ENCODE measurements at places on chromosomes 3 and 15. TPM values are rescaled to one million over a fixed set of nuclear protein-coding genes. Genes with fewer than 3 reads are reported as not detected.

DNA sequence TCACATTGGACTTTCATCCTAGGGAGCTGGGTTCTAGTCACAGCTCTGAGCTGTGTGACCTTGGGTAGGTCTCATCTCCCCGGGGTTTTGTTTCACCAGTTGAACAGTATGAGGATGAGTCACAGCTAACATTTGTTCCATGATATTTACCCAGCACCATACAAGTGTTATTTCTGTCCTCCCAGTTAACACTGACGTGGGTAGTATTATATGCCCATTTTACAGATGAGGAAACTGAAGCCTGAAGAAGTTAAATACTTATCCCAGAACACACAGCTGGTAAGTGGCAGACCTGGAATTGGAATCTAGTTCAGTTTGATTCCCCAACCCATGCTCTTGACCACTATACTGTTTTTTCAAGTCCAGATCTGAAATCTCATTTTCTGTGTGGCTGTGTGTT, 908 bp upstream of the RARB start:
- H3K4me1 ChIP-seq, result peaks cover 10% of the 10 kb centered on the region
- peaks cover 45% of the 10 kb centered on the region for H3K27me3 ChIP-seq
- DNase-seq, result no peak

- H3K36me3 ChIP-seq, result no peaks in the 10 kb centered on the region
- H3K4me3 ChIP-seq, result no peak overlapping the region
- no peak overlapping the region for H3K27ac ChIP-seq
These were observed 146.1 kb upstream of the UMPS start for GRCh38 chr3:124584245-124584551.

- no peak overlapping the region for H3K4me3 ChIP-seq
- H3K27ac ChIP-seq, result no peak overlapping the region
- no peaks in the 10 kb centered on the region for H3K36me3 ChIP-seq
- no peaks in the 10 kb centered on the region for H3K4me1 ChIP-seq
- DNase-seq, result no peak
These were observed 318.7 kb upstream of the SEMA6D start for GRCh38 chr15:47398594-47398993.

- H3K27me3 ChIP-seq, result no peaks in the 10 kb centered on the region
- H3K4me3 ChIP-seq, result no peak overlapping the region
- H3K4me1 ChIP-seq, result peaks cover 14% of the 10 kb centered on the region
- no peak overlapping the region for H3K27ac ChIP-seq
These were observed 2.1 kb upstream of the PCCB start for GRCh38 chr3:136247855-136248590.

GRCh38 chr15:81643771-81644170, 269.8 kb upstream of the TMC3 start:
- no peak for DNase-seq
- no peaks in the 10 kb centered on the region for H3K36me3 ChIP-seq
- H3K27me3 ChIP-seq, result no peaks in the 10 kb centered on the region
- H3K4me1 ChIP-seq, result no peaks in the 10 kb centered on the region
- no peak overlapping the region for H3K27ac ChIP-seq

DNA sequence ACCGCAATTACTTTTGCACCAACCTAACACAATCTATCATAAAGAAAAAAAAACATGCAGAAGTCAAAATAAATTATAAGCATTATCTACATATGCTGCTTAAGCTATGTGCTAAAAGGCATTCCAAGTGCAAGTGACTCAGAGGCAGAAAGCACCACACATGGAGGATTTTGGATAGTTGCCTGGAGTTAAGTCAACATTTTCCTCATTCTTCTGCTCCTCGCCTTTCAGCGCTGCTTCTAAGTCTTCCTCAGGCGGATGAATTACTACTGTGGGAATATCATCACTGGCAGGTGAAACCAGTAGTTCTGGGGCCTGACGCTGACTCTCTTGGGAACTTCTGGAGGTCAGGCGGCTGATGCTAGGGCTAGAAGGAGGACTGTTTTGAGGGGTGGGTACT, 53.1 kb downstream of the SLC4A7 start:
- H3K4me3 ChIP-seq, result no peak overlapping the region
- DNase-seq, result no peak
- peaks cover 32% of the 10 kb centered on the region for H3K36me3 ChIP-seq
- no peaks in the 10 kb centered on the region for H3K27me3 ChIP-seq
- H3K4me1 ChIP-seq, result no peaks in the 10 kb centered on the region

- no peak overlapping the region for H3K27ac ChIP-seq
- peaks cover 18% of the 10 kb centered on the region for H3K36me3 ChIP-seq
- H3K4me3 ChIP-seq, result no peak overlapping the region
- H3K27me3 ChIP-seq, result no peaks in the 10 kb centered on the region
- H3K4me1 ChIP-seq, result peaks cover 12% of the 10 kb centered on the region
- DNase-seq, result no peak
These were observed 8.5 kb upstream of the FANCD2 start for GRCh38 chr3:10017636-10018292.

- H3K4me3 ChIP-seq, result no peak overlapping the region
- H3K4me1 ChIP-seq, result peaks cover 70% of the 10 kb centered on the region
- DNase-seq, result no peak
- H3K27ac ChIP-seq, result no peak overlapping the region
These were observed 57.5 kb downstream of the CACNA2D2 start for GRCh38 chr3:50445919-50446318.

- peaks cover 2% of the 10 kb centered on the region for H3K27me3 ChIP-seq
- H3K36me3 ChIP-seq, result no peaks in the 10 kb centered on the region
- no peaks in the 10 kb centered on the region for H3K4me1 ChIP-seq
- DNase-seq, result no peak
These were observed 15.6 kb downstream of the FBXW12 start for GRCh38 chr3:48387634-48388033.

DNA sequence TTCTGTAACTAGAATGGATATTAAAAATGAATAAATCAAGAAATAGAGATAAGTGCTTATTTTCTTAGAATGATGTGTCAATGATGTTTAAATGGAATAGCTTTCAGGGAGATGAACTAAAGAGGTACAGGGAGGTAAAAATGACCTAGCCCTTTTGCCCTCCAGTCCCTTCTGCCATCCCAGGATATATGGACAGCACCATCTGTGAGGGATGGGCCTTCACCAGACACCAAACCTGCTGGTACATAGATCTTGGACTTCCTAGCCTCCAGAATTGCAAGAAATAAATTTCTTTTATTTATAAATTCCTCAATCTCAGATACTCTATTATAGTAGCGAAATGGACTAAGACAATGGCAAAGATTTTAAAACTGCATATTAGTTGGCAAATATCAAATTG, 352.0 kb upstream of the THBS1 start:
- H3K4me3 ChIP-seq, result no peak overlapping the region
- H3K27ac ChIP-seq, result no peak overlapping the region
- no peak for DNase-seq
- no peaks in the 10 kb centered on the region for H3K36me3 ChIP-seq
- H3K4me1 ChIP-seq, result no peaks in the 10 kb centered on the region

DNA sequence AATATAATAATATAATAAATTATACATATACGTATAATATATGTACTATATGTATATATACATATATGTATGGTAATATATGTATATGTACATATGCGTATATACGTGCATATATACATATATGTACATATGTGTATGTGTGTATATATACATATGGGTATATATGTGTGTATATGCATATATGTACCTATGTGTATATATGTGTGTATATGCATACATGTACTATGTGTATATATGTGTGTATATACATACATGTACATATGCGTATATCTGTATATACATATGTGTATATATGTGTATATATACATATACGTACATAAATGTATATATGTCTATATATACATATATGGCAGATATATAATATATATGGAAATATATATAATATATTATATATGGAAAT, 74.8 kb upstream of the ST3GAL6 start:
- no peak overlapping the region for H3K4me3 ChIP-seq
- H3K36me3 ChIP-seq, result no peaks in the 10 kb centered on the region
- H3K27ac ChIP-seq, result no peak overlapping the region
- H3K4me1 ChIP-seq, result no peaks in the 10 kb centered on the region
- DNase-seq, result no peak
- H3K27me3 ChIP-seq, result no peaks in the 10 kb centered on the region

GRCh38 chr3:99240700-99241099, 339.2 kb upstream of the DCBLD2 start:
- no peaks in the 10 kb centered on the region for H3K4me1 ChIP-seq
- no peak for DNase-seq
- H3K27ac ChIP-seq, result no peak overlapping the region

- no peak overlapping the region for H3K4me3 ChIP-seq
- H3K27ac ChIP-seq, result no peak overlapping the region
- H3K4me1 ChIP-seq, result no peaks in the 10 kb centered on the region
- DNase-seq, result no peak
- no peaks in the 10 kb centered on the region for H3K27me3 ChIP-seq
These were observed 177.4 kb upstream of the CRBN start for GRCh38 chr3:3356846-3357245.

GRCh38 chr3:187941848-187942194, 196.6 kb upstream of the BCL6 start:
- H3K27ac ChIP-seq, result no peak overlapping the region
- H3K36me3 ChIP-seq, result no peaks in the 10 kb centered on the region
- DNase-seq, result no peak
- no peak overlapping the region for H3K4me3 ChIP-seq

GRCh38 chr15:48657950-48658591, 12.6 kb upstream of the FBN1 start:
- H3K36me3 ChIP-seq, result no peaks in the 10 kb centered on the region
- no peak for DNase-seq
- H3K27me3 ChIP-seq, result no peaks in the 10 kb centered on the region
- no peak overlapping the region for H3K27ac ChIP-seq
- no peaks in the 10 kb centered on the region for H3K4me1 ChIP-seq

DNA sequence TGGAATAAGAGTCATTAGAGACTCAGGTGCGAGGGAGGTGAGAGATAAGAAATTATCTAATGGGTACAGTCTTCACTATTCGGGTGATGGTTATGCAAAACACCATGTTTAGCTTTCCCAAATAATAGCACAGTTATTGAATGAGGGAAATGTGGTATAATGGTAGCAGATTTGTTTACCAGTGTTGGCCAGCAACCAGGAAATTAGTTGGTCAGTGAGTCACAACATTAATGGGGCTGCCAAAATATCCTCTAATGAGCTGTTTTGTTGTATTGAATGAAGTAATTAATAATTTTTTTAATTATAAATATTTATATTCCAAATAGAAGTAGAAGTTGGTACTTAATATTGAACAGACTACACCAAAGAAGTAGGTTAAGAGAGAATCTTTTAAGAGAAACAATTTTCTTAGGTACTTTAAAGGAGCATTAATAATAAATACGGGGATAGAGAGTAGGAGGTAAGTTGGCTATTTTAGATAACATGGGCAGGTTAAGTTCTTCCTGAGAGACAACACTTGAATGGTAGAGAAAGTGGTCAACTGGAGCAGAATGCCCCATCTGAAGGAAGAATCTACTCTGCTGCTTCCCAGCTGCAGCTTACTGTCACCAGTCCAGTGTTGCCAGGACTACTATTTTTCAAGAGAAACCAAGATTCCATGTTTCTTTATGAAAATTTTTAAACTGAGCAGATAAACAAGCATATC, 218.8 kb downstream of the UBE2E2 start:
- H3K27me3 ChIP-seq, result no peaks in the 10 kb centered on the region
- H3K36me3 ChIP-seq, result no peaks in the 10 kb centered on the region
- H3K27ac ChIP-seq, result no peak overlapping the region
- H3K4me1 ChIP-seq, result no peaks in the 10 kb centered on the region
- H3K4me3 ChIP-seq, result no peak overlapping the region
- DNase-seq, result no peak

DNA sequence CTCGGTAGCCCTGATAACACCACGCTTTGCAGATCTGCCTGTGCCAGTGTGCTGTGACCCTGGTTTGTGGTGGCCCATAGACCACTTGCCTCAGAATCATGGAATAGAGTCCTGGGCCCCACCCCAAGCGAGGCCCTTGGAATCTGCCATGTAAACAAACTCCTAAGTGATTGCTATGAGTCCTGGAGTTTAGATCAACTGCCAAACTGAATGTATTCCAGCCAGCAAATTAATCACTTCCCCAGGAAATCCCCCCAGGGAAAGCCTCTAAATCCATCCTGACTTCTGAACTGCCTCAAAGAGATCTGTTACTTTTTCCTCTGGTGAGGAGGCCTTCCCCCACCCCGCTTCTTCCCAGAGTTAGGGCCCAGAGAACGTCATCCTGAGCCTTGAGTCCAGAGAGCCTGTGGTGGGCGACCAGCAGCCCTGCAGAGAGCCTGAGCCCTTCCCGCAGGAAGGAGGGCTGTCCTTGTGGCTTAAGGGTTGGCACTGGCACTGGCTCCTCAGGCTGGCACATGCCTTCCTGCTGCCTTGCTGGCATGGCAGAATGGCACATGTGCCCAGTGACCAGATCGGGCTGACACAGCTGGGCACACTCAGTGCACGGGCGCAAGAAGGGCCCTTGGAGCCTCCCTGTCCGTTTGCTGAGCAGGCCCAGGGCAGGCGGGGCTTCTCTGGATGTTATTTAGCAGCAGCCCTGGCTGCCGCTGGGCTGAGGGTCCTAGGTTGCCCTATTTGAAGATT, 50.6 kb upstream of the PLXNA1 start:
- H3K27ac ChIP-seq, result no peak overlapping the region
- no peak for DNase-seq
- no peaks in the 10 kb centered on the region for H3K36me3 ChIP-seq
- no peaks in the 10 kb centered on the region for H3K27me3 ChIP-seq

GRCh38 chr3:184635774-184636173, 74.2 kb downstream of the EPHB3 start:
- peaks cover 29% of the 10 kb centered on the region for H3K4me1 ChIP-seq
- H3K27me3 ChIP-seq, result no peaks in the 10 kb centered on the region
- H3K4me3 ChIP-seq, result no peak overlapping the region
- H3K27ac ChIP-seq, result no peak overlapping the region
- no peak for DNase-seq

- H3K36me3 ChIP-seq, result no peaks in the 10 kb centered on the region
- H3K4me3 ChIP-seq, result no peak overlapping the region
- DNase-seq, result no peak
- no peaks in the 10 kb centered on the region for H3K4me1 ChIP-seq
- H3K27me3 ChIP-seq, result no peaks in the 10 kb centered on the region
These were observed 331.0 kb downstream of the CGGBP1 start for GRCh38 chr3:87727783-87728182.

- DNase-seq, result no peak
- no peaks in the 10 kb centered on the region for H3K4me1 ChIP-seq
- no peak overlapping the region for H3K4me3 ChIP-seq
These were observed 19.3 kb upstream of the SLTM start for GRCh38 chr15:58952751-58953150.

Gene ATP13A4
- total RNA-seq, result 3.6 TPM

Gene COL6A5
- not detected for total RNA-seq

Gene WDR72
- total RNA-seq, result not detected

Gene TMEM115
- 22.7 TPM for total RNA-seq

Gene RNF168
- 45.0 TPM for total RNA-seq

Gene RPSA
- total RNA-seq, result 737 TPM

Gene DNAH1
- 74.2 TPM for total RNA-seq

Gene MKRN2OS
- not detected for total RNA-seq

Gene GATM
- total RNA-seq, result 1.3 TPM

Gene HHATL
- not detected for total RNA-seq

All from natural killer cell (primary cell).